ENCODE measurements at places on chromosomes 6 and 20.

DNA sequence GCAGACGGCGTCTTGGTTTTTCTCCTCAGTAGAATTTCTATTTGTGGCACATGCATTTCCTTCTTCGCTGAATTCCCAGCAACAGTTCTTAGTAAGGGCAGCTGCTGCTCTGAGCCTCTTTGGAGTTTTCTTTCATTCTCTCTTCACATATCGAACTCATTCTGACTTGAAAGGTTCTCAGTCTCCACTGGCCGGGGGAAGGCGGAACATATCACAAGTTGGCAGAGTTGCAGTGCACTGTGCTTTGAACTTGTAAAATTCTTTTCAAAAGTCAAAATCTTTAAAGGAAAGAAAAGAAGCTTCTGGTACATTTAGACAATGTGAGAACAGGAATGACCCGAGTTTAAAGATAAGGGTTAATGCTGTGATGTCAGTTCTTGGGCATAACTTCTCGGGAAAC is 286.1 kb upstream of the MAP3K7 start:
- DNase-seq, result no peak

GRCh38 chr6:33656844-33657243 is 35.7 kb downstream of the ITPR3 start:
- DNase-seq, result no peak

GRCh38 chr6:32603222-32603621 is 13.6 kb upstream of the HLA-DRB1 start:
- DNase-seq, result no peak

- no peak for DNase-seq
Measured at GRCh38 chr6:63943826-63944225, 308.2 kb downstream of the PHF3 start.

DNA sequence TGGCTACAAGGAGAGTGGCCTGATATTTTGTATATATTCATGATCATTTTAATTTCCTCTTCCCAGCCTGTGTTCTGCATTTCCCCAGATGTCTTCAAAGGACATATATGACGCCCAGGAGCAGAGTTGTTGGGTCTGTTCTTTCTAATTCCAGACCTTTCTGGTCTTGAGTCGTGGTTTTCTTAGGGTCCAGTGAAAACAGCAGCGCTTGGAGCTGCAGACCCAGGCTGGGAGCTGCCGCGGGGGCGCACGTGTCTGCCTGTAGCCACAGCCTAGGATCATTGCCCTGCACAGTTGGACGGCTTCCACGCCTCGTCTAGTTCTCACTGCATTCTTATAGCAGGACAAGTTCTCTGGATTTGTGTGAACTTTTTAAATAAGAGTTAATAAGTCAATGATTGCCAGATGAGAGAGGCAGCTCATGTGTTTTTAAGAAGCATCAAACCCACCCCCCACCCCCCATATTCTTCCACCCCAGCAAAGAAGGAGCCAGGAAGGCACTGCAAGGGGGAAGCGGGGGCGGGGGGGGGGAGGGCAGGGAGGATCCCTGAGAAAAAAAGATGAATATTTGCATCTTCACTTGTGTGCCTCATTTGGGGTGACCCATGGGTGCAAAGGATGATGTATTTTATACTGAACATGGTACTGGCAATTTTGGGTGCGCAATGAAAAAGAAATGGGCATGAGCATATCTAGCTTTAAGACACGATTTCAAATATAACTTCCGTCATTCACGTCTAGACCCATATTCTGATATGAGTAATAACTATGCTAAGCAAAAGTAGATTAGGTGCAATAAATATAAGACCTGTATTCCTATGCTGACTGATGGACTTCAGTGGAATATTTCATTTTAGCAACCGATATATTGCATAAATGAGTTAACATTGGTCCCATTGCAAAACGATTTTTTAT is 160.0 kb downstream of the TBXT start:
- DNase-seq, result peak; percentile 78

DNA sequence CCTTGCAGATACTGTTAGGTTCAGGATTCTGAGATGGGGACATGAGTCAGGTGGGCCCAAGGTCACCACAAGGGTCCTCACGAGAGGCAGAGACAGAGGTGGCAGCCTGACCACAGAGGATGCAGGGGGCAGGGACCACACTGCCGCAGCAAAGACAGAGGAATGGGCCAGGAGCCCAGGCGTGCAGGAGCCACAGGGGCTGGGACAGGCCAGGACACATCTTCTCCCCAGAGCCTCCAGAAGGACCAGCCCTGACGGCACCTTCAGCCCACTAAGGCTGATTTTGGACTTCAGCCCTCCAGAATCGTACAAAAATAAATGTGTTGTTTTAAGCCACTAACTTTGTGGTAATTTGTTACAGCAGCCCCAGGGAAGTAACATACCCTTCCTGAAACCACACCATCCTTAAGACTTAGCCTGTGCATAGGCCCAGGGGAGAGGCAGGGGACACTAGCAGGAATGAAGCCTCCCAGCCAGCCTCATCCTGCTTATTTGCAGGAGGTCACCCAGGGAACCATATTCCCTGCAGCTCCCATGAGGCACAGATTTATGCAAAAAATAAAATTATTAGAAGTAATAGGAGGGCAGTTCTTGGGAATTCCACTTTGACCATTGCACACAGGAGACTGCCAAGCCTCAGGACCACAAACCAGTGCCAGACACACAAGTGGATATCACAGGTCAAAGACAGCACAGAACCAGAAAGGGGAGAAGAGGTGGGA is 119.3 kb upstream of the CST7 start:
- DNase-seq, result no peak

GRCh38 chr6:155171747-155172449 is 91.9 kb upstream of the CLDN20 start:
- peak; percentile 67 for DNase-seq

- DNase-seq, result peak; percentile 75
Measured at GRCh38 chr20:47125508-47125757, 230.8 kb downstream of the EYA2 start.

DNA sequence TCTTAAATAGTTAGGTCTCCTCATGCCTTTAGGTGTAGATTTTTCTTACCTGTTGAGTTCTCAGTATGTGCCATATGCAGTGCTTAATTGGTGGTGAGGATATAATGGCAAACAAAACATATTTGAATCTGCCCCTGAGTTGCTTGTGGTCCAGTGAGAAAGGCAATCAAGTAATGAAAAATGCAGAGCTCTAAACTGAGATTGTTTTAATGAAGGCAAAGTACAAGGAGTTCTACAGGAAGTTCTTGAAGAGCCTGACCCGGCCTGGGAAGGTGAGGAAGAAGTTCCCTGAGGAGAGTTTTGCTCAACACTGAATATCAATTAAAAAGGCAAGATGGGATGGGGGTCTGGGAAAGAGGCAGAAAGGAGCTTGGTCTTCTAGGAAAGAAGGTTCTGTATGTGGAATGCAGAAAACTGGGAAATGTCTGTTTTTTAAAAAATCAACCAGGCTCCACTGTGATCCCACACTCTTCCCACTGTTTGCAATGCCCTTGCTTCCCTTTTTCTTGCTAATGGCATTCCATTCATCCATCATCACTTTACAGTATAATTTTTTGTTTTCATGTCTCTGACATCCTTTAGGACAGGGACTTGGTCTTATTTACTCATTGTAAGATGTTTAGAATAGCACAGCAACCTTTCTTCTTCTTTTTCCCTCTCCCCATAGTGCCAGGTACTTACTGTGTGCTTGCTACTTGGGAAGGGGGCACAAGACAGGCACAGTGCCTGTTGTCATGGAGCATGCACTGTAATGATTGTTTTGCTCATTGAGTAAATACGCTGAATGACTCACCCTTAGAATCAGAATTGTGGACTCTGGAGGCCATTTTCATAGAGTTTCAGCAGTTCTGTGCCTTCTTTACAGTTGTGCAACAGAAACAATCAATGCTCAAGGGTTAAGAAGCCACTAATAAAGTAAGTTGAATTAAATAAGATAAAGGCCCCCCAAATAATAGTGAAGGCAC is 64.3 kb downstream of the ANKS1A start:
- DNase-seq, result peak; percentile 42
